ENCODE measurements at places on chromosomes 7 and 10.

DNA sequence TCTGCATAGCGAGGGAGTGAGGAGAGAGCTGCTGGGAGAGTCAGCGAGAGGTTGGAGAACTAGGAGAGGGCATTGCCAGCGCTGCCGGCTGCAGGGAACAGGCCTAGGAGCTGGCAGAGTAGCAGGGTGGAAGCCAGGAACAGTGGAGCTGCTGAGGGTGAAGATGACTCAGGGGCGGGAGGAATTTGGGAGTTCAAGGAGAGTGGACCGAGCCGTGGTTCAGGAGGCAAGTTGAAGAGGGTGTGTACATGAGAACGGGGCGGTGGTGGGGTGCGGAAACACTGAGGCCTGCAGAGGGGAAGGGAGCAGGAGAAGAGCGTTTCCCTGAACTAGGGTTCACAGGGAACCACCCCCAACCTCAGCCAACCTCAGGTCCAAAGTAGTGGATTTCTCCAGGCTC, 31.5 kb downstream of the HIF1AN start:
- DNase-seq: no peak

- no peak for DNase-seq
These were observed 230.1 kb upstream of the SEMA3E start for GRCh38 chr7:83879063-83879462.

DNA sequence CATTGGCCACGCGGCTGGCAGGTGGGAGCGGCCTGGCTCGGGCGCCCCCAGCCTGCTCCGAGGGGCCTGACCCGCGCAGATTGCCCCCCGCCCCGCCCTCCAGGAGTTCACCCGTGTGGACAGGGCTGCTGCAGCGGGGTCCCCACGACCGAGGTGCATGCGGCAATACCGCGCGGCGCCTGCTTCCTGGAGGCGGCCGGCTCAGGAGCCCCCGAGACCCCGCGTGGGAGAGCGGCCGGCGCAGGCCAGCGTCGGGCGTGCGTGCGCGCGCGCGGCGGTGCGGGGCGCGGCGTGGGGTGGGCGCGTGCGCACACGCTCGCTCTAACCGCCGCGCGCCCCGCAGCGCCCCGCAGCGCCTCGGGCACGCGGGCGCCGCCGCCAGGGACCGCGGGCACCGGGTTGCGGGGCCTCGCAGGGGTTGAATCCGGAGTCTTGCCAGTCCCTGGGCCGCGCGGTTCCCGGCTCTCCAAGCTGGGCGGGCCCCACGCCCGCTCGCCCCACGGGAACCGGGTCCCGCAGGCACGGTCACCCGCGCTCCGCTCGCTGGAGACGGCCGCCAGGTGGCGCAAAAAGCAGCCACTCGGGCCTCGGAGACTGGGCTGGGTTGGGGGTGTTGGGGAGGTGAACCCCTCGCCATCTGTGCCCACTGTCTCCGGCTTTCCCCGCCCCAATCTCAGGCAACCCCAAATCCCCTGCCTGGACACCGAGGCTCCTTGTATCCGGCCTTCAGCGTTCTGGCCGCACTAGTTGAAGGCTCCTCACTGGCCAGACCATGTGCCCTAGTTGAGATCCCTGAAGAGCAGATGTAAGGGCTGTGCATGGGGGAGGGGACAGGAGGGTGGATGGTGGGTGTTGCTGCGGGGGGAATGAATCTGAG, 1.3 kb upstream of the ACHE start:
- DNase-seq: no peak

- no peak for DNase-seq
These were observed 72.3 kb upstream of the VOPP1 start for GRCh38 chr7:55644567-55644966.

- no peak for DNase-seq
These were observed 54.7 kb upstream of the BICC1 start for GRCh38 chr10:58457761-58458616.

GRCh38 chr10:70600512-70601395, 1.8 kb downstream of the PRF1 start:
- no peak for DNase-seq

DNA sequence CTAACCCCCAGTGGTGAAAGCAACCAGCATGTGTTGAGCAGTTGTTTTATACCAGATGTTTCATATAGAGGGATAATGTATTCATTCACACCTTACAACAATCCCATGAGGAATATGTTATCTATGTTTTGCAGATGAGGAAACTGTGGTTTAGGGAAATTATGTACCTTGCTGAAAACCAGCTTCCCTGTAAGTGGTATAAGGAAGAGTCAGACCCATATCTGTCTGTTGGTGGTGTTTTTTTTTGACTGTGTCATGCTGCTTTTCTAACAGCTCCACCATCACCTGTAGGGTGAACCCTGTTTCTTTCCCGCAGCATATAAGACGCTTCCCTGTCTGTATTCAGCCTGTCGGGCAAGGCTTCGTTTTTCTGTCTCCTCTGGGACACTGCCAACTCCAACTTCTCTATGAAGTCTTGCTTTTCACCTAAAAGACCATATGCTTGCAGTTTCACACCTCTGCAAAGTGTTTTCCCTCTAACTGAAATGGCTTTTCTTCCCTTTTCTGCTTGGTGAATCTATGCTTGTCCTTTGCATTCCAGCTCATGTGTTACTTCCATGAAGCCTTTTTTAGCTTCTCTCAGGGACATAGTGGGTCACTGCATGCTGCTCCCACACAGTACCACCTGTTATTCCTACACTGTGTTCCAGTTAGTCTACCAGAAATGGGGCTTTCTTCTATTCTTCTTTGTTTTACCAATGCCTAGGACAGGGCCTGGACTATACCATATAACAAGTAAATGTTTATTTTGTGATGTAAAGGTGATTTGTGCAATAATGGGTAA, 92.8 kb downstream of the ST7 start:
- no peak for DNase-seq

- DNase-seq: no peak
These were observed 110.3 kb upstream of the ANLN start for GRCh38 chr7:36279200-36279925.

DNA sequence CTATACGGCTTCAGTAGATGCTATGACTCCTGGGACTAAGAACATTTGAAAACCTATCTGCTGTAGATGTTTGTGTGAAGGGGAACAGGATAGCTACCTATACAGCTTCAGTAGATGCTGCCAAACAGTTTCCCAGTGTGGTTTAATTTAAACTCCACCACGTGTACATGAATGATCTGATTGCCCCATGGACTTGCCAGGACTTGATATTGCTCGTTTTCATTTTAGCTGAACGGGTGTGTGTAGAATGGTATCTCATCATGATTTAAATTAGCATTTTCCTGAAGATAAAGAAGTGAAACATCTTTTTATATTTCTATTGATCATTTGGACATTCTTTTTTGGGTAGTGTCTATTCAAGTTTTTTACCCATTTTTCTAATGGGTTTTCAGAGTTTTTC, 77.8 kb upstream of the PIP4K2A start:
- DNase-seq: no peak

GRCh38 chr7:13466874-13467547, 522.5 kb downstream of the ETV1 start:
- no peak for DNase-seq

- DNase-seq: no peak
These were observed 65.6 kb downstream of the WIPF3 start for GRCh38 chr7:29871787-29872398.

DNA sequence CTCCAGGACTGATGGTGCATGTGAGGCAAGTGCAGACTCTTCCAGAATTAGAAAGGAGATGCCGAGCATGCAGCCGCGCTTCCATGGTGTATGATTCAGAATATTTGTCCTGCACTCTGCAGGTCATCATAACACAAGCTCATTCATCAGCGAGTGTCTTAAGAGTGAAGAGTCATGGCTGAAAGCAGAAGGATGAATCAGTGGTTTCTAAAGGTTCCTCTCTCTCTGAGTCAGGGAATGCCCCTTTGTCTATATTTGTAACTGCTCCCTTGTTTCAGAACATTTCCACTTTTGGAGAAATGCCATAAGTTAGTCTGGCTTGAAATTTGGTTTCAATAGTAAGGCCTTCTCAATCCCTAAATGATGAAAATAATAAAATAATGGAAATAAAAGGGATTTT, 52.3 kb downstream of the HECW1 start:
- no peak for DNase-seq

- no peak for DNase-seq
These were observed 1260.3 kb downstream of the XPNPEP1 start for GRCh38 chr10:108662975-108663374.

DNA sequence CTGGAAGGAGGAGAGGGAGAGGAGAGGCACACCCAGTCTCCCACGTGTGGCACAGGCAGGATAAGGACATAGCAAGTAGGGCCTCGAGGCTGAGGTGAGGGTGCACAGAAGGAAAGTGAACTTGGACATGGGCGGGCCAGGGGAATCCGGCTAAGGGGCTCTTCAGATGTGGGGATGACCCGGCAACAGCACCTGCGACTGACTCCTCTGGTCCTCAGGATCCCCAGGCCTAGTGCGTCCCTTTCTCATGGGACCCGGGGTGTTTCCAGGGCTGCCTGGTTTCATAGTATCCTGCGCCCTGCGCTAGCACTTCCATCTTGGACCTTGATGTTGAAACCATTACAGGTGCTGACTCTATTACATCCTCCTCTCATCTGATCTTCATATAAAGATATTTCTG, 96.1 kb upstream of the LYZL2 start:
- no peak for DNase-seq

DNA sequence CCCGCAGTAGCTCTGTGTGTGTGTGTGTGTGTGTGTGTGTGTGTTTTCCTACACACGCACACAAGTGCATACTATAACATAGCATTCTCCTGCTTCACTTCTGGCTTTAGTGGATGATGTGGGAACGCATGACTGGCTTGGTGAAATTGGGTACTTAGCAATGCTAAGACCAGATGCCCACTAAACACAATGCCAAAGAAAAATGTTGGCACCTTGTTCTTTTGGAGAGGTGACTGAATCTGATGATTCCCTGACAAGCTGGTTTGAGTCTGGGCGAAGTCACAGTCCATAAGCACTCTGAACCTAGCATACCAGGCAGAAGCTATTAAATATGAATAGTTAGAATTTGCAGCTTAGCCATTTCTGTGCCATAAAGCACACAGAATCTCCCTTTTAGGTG, 68.0 kb upstream of the CDCA7L start:
- no peak for DNase-seq

- DNase-seq: no peak
These were observed 468.5 kb downstream of the PARD3 start for GRCh38 chr10:34346516-34347100.

GRCh38 chr10:132744839-132745238, 41.1 kb downstream of the NKX6-2 start:
- no peak for DNase-seq

GRCh38 chr7:8147760-8148463, 114.1 kb downstream of the ICA1 start:
- no peak for DNase-seq

DNA sequence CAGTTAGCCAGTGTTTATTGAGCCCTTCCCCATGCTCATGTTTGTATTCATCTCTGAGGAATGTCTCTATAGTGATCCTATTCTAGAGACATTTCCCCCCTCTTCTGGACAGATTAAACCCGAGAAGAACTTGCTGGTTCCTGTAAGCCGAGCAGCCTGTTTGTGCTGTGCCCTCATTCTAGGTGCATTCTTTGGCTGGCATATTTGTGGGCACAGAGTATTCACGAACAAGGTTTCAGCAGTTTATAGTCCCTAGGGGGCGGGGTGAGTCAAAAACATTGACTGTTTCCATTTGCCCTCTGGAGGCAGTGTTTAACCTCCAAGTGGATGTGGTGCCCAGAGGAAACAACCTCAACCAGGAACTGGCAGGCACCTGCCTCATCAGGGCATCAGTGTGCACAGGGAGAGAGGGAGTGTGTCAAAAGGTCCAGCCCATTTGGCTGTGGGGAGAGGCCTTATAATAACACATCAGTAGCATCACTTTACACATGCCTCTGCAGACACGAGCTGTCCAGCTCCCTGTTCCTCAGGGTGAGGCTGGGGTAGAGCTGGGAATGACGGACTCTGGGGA, 273.3 kb upstream of the LRGUK start:
- DNase-seq: no peak

- DNase-seq: no peak
These were observed 238.6 kb downstream of the WDR37 start for GRCh38 chr10:1294748-1295147.

DNA sequence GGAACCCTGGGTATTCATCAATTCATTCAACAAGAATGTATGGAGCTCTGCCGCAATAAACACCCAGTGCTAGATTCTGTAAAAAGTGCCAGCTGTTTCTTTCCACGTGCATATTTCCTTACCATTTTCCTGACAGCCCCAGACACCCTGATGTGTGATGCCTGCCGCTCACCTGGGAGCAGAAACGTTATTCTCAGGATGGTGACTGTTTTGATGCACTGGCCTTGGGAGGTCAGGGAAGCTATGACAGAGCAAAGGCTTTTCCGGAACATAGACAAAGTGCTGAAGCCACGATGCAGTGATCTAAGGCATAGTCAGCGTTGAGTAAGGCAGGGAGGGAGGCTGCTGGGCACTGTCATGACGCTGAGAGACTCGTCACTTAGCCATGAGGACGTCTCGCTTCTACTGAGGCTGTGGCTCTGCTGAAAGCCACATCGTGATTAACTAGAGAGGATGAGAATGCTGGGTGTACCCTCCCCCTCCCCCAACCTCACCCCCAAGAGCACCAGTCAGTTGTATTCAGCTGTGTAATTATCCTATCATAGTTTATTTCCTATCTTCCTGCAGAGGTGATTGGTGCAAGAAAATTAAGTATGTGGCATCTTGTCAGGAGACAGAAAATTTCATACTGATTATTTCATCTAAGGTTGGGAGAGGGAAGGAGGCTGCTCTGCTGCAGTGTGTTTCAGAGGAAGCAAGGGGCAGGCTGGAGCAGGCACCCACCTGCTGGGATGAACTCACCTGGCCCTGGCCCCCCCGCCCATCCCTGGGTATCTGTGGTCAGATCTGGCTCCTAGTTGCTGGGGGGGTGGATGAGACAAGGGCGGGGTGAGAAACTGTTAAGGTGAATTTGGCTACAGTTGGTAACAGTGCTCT, 48.8 kb upstream of the SMNDC1 start:
- no peak for DNase-seq

- DNase-seq: no peak
These were observed 25.3 kb downstream of the EN2 start for GRCh38 chr7:155483245-155483644.

DNA sequence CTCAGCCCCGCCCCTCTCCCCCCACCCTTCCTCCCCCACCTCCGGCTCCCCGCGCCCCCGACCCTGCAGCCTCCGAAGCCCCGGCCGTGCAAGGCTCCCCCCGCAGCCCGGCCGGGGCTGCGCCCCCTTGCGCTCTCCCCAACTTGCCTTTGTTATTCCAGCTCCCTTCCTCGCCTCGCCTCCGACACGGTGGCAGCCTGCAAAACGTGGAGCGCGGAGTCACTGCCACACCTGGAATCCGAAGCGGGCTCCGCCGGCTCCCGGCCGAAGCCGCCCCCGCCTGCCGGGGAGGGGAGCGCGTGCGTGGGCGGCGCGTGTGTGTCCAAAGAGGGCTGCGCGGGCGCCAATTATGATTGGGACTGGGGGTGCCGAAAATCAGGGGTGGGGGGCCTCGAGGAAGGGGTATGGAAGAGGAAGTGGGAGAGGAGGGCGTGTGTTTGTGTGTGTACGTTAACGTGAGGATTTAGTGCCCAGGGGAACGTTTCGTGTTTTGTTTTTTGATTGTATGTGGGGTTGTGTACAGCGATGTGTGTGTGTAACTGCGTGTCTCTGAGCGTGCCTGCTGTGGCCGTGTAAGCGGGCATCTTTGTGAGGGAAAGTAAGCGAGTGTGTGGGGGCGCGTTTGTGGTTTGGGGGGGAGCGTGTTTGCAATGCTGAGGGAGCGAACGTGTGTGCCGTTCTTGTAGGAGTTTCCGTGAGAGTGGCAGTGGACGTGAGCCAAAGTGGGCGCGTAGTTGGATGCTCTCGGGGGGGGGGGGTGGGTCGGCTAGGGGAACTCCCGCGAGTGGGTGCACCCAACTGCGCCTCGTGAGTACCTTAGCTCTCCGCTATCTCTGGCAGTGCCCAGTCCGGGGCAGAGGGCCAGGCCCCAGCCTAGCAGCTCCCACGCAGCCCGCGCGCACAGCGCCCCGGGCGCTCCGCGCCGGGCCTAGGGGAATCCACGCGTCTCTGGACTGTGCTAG, 1.2 kb upstream of the ZMIZ1 start:
- no peak for DNase-seq

All from cortex of kidney (tissue), 1 donor.